Hematopoietic multipotent progenitor cell treated with erythropoietin and hydrocortisone succinate and interleukin-3 and kit ligand, for 15 days (in vitro differentiated cells): ENCODE measurements at places on chromosomes 7 and 10.

DNA sequence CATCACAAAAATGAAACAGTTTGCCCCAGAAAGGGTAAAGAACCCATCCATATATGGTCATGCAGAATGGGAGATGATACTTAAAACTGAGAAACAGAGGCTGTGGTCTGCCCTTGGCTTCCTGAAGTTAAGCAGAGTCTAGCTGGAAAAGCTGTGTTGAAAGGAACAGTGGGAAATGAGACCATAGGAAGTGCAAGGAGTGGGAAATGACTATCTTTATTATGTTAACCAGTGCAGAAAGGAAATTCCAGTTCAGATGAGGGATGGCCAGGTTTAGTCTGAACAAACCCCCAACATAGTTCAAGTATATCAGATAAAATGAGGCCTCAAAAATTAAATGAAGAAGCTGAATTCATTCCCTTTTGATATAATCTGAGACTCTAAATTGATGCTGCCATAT lies 112.2 kb upstream of the TARP start:
- no peak for DNase-seq

- no peak for DNase-seq
Measured at GRCh38 chr10:131574707-131575430, 263.3 kb upstream of the TCERG1L start.

DNA sequence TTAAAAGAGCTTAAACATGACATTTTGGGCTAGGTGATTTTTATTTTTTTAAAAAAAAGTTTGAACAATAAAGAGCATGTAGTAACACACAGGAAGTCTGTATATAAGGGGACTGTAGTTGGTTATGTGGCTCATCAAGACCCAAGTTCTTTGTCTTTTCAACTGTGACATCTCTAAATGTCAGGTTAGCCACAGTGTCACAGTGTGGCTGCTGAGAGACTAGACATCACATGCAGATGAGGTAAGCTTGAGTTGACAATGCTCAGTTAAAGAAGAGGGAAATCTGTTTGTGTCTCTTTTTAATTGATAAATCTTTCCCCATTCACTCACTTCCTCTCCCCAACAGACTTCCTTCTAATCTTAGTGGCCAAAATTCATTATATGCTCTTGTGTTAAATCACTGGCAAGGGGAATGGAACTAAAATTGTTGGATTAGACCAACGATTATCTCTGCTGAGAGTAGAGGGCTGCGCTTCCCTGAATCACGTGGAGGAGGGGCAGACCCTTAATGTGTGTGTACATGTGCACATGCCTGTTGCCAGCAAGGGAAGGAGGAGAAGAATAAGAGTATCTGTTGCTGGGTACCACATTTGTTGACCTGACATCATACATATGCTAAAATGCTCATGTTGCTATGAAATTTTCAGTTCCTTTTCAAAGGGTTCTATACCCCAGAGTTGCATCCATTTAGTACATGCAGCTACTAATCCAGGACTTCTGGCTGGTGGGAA lies 78.3 kb downstream of the MMRN2 start:
- no peak for DNase-seq

DNA sequence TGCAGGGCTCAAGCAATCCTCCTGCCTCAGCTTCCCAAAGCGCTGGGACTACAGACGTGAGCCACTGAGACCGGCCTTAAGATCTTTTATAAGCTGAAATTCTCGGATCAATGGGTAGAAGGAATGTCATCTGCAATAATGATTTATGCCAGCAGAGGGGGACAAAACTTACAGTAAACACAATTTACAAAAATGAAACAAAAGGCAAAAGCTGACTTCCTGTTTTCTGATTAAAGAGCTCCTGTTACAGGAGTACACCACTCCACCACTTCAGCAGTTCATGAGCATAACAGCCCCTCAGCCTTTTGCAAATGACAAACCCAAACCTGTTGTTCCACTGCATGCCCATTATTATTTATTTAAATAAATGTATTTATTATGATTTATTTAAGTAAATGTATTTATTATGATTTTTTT lies 88.5 kb upstream of the ATP6V0A4 start:
- peak; percentile 65 for DNase-seq

GRCh38 chr7:844043-844442 lies 11.8 kb downstream of the SUN1 start:
- no peak for DNase-seq

- DNase-seq = no peak
Measured at GRCh38 chr7:146479040-146479439, 362.4 kb downstream of the CNTNAP2 start.

GRCh38 chr10:102679596-102679995 lies 34.6 kb downstream of the ARL3 start:
- no peak for DNase-seq

- DNase-seq = no peak
Measured at GRCh38 chr7:13920053-13920697, 69.3 kb downstream of the ETV1 start.

- no peak for DNase-seq
Measured at GRCh38 chr10:10796774-10797415, 220.8 kb upstream of the CELF2 start.

DNA sequence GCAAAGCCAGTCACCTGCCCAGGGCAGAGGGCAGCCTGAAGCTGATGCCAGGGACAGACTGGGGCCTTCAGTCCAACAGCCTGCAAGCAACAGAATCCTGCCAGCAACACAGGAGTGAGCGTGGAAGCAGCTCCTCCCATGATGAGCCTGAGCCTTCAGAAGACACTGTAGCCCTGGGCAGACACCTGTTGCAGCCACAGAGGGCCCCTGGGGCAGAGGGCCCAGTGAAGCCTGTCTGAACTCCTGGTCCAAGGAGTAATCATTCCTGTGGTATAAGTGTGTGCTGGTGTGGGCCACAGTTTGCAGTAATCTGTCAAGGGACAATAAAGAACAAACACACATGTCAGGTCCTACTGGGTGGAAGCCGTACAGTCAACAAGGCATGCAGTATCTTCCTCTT lies 2.9 kb upstream of the PFKP start:
- DNase-seq = no peak

DNA sequence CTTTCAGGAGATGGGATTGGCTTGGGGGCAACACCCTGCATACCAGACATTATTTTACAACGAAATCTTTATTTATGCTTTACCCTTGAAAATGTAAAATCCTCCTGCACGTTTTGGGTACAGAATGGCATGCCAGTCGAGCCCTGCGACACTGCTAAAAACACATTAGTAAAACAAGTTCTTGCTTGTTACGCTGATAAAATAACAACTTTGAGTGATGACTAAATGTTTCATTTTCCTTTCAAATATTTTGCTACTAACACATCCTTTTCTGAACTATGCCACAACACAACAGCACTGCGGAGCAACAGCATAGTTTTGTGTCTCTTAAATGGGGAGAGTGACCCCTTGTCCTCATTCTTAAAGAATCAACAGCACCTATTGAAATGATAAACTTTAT lies 76.0 kb upstream of the SEMA3D start:
- no peak for DNase-seq

DNA sequence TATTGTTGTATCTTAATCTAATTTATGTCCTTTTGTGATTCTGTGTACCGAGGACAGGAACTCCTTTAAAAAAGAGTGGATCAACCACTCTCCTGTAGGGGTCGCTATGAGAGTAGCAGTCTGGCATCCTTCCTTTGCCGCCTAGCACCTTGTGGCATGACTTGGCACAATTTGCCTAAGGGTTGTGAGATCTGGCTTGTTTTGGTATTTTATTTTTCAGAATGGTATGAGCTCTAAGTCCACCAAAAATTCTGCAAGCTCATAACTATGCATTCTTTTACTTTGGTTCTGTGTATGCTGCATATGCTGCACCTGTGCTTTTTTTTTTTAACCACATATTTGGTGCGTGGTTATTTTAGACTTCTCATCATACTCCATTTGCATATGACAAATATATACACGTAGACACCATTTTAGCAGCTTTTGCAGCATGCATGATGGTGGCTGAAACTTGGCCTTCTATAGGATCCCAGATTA lies 112.8 kb downstream of the CDK14 start:
- peak; percentile 21 for DNase-seq

DNA sequence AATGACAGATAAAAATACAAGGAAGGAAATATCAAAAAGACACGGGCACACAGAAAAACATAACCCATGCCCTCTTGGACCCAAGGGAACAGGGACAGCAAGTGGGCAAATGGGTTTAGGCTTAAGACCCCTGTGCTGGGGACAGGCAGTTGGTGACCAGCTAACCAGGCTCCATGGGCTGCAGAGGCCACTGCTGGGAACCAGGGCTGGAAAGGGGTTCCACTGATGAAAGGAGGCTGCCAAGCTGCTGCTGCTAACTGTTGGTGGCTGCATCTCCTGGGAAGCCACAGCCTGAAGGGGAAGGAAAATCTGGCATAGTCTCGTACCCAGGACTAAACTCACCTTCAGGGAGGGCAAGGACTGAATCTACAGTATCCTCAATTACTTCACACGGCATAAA lies 579.2 kb upstream of the MGMT start:
- no peak for DNase-seq

DNA sequence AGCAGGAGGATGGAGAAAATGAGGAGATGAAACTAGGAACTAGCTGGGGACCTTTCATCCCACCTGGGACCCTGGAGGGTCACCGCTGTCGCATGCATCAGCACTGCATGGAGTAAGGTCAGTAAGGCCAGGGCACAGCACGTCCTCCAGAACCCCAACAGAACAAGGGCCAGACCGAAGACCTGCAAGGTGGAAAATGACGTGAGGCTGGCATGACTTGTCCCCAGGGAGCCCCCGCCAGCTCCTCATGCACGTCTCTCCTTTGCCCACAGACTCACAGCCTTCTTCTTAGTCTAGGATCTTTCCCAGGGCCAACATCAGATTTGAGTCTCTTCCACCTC lies 4.7 kb downstream of the ZNF488 start:
- no peak for DNase-seq

- DNase-seq = no peak
Measured at GRCh38 chr10:124153023-124153826, 59.8 kb upstream of the CHST15 start.

DNA sequence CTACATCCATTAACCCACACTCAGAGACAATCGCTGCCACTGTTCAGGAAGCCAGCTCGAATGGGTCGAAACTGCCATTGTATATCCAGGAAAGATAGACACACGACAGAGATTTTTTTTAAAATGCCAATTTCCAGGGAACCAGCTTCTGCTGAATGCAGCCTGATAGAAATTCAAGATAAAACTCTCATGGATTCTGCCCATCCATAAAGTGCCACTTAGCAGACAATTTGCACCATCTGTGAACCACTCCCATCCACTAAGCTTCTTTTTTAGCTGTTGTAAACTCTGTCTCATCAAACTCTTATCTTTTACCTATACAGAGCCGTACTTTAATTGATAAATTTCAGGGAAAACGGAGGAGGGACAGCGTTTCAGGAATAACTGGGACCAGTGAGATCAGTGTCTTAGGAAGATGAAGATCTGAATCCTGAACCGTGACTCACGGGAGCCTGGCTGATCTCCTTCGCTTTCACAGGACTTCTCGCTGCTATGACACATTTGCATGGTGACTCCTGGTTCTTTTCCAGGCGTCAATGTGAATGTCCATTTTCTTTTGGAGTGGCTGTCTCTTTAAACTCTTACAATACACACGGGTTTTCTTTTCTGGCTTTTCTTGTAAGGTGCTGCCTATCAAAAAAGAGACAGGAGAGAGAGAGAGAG lies 103.4 kb downstream of the FAM204A start:
- no peak for DNase-seq

GRCh38 chr7:157703534-157704195 lies 366.9 kb downstream of the DNAJB6 start:
- DNase-seq = no peak

- DNase-seq = no peak
Measured at GRCh38 chr7:98178321-98178720, 32.9 kb upstream of the BHLHA15 start.

- no peak for DNase-seq
Measured at GRCh38 chr7:12244129-12244528, 33.0 kb downstream of the TMEM106B start.

DNA sequence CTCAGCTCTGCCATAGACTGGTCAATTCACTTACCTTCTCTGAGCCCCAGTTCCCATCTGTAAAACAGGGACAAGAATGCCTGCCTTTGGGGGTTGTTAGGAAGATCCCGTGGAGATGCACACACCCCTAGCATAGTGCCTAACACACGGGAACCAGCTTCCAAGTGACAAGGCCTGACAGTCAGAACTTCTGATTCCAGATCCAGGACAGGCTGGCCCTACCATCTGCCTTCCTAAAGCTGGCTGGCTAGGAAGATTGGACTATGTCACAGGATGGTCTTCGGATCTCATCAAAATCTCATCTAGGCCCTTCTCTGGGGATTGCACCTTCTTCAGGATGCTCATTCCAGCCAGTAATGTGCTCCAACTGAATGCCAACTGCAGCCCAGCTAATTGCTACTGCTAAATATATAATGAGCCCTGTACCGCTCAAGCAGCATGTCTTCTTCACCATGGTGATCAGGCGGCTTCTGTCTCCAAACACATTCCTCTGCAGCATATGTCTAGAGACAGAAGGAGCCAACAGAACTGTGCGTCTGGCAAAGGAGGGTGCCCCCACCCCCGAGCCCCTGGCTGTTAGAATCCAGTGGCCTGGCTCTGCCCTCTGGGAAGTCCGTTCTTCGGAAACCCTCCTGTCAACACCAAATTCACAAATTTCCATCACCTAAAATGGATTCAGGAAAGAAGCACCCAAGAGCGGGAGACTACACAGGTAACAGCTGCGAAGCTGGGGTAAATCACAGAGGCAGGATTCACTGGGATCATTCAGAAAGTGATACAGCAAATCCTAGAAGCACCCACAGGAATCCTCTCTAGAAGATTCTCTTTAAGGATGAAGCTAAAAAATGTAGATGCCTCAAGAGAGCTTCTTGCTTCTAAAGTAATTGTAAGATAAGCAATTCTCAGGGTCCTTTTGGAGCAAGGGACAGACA lies 142.1 kb upstream of the EEPD1 start:
- no peak for DNase-seq

DNA sequence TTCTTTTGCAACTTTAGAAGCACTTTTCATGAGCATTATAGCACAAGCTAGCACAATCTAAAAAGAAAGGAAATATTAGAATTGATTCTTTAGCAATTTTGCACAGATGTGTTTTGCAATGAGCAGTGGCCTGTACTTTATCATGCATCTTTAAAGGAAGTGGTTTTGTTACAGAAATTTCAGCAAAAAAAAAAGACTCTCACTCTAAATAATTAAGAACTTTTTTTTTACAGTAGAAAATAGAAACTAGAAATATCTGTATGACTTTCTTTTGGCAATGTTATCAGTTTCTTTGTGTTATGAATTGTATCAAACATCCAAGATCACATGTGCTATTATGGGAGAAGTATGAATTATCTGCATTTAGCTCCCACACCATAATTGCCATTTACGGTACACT lies 195.7 kb upstream of the KLF6 start:
- DNase-seq = no peak

DNA sequence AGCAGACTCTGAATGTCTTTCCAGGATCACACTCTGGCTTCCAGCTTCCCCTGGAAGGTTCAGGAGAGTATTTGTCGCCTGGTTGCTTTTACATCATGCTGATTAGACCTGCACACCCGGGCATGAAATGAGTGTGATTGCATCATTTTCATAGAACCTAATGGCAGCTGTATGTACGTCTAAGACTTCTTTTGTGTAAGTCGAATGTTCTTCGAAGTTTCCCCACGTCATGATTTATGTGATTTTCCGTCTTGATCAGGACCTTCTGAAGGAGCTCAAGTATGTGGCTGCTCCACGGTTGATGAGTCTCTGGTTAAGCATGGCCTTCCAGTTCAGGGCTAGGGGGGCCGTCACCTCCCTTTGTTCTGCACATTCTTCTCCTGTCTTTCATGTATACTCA lies 4.5 kb downstream of the EIF4H start:
- DNase-seq = no peak
